Activated CD4-positive, alpha-beta T cell treated with anti-CD3 and anti-CD28 coated beads, Interleukin-2, amount 50 U/mL, for 4 hours (primary cell): ENCODE measurements at places on chromosomes 16 and 17.

DNA sequence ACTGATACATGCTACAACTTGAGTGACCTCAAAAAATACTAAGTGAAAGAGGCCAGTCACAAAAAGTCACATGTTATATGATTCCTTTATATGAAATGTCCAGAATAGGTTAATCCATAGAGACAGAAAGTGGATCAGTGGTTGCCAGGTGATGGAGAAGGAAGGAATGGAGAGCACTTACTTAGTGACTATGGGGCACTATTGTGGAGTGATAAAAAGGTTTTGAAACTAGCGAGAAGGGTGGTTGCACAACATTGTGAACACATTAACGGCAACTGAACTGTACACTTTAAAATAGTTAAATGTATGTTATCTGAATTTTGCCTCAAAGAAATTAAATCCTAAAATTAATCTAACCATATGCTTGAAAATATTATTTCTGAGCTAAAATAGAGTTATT is 25.9 kb downstream of the AMFR start:
- DNase-seq: no peak

DNA sequence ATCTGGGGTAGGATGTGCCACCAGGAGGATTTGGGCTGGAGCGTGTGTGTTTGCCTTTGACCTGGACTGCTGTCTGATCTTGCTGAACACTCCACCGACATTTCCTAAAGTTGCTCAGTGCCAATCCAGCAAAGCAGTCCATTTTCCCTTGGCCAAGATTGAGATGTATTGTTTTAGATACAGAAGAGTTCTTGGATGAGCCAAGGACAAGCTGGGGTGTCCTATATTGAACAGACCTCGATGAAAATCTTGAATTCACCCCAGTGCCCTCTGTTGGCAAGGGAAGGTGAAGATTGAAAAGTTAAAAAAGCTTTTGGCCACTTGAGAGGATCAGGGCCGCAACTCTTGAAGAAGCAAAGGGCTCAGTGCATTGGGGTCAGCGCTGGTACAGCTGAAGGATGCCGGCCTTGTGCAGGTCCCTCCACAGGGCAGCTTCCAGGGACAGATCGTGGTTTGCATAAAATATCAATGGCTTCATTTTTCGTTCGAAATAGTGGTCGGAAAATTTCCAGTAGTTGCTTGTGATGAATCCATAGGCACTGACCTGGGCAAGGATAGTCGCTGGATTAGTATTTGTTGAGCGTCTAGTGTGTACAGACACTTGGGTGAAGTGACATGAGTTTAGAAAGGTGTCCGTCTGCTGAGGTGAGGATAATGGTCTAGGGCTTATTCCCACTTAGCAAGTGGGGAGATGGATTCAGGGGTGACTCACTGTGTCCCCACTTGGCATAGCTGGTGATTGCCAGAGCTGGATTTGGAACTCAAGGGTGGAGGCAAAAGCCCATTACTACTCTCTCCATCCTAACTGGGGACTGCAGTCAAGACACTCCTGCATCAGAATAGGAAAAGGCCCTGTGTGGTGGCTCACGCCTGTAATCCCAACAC is 19.7 kb downstream of the ST6GALNAC2 start:
- DNase-seq: no peak

- peak; percentile 70 for DNase-seq
Observed at GRCh38 chr17:36722121-36722902, 120.9 kb downstream of the MRM1 start.

- no peak for DNase-seq
Observed at GRCh38 chr17:16880121-16880842, 91.6 kb downstream of the TNFRSF13B start.

- no peak for DNase-seq
Observed at GRCh38 chr16:11816123-11816522, 19.1 kb upstream of the ZC3H7A start.

DNA sequence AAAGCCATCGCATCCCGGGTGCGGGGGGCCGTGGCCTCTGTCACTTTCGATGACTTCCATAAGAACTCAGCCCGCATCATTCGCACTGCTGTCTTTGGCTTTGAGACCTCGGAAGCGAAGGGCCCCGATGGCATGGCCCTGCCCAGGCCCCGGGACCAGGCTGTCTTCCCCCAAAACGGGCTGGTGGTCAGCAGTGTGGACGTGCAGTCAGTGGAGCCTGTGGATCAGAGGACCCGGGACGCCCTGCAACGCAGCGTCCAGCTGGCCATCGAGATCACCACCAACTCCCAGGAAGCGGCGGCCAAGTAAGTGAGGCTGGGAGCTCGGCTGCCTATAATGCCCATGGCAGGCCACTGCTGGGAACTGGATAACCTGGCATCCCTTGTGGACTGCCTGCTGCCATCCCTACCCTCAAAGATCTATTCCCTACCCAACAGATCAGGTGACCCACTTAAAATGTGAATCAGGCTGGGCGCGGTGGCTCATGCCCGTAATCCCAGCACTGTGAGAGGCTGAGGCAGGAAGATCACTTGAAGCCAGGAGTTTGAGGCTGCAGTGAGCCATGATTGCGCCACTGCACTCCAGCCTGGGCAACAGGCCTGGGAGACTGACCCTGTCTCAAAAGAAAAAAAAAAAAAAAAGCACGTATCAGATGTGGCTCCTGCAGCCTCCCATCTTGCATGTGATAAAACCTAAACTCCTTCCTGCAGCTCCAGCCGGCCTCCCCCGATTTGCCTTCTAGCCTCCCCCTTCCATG is 18.3 kb downstream of the CDIPT start:
- DNase-seq: no peak

DNA sequence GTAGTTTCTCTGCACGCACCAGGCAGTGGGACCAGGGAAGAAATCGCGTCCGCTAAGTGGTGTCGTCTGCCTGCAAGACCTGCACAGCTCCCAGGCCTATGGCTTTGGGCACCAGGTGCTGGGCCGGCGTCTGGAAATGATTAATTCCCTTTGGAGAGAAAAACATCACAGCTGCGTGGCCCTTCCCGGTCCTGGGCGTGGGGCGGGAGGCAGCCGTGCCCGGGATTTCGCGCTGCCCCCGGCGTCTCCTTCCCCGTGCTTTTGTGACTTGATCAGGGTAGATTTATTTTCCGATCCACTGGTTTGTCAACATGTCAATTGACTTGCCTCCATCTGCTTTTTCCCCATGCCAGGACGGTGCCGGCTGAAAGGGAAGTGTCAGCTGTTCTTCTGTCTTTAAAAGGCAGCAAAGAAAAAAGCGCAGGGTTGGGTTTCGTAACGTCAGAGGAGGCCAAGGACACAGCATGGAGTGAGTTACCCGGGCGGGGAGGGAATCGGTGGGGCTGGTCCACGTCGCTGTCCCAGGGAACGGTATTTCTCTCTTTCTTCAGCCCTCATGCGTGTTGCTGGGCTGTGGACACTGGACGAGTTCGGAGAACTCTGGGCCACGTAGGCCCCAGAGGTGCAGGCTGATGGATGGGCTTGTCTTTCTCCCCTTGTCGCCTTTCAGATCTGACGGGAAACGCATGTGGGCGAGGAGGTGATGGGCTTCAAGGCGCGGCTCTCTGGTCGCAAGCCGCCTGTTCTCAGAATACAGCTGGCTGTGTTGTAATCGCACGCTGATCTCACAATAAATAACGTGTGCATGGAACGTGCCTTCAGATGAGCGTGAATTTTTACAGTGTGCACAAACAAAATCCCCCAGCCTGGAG is 188.1 kb upstream of the ZNF469 start:
- DNase-seq: no peak

DNA sequence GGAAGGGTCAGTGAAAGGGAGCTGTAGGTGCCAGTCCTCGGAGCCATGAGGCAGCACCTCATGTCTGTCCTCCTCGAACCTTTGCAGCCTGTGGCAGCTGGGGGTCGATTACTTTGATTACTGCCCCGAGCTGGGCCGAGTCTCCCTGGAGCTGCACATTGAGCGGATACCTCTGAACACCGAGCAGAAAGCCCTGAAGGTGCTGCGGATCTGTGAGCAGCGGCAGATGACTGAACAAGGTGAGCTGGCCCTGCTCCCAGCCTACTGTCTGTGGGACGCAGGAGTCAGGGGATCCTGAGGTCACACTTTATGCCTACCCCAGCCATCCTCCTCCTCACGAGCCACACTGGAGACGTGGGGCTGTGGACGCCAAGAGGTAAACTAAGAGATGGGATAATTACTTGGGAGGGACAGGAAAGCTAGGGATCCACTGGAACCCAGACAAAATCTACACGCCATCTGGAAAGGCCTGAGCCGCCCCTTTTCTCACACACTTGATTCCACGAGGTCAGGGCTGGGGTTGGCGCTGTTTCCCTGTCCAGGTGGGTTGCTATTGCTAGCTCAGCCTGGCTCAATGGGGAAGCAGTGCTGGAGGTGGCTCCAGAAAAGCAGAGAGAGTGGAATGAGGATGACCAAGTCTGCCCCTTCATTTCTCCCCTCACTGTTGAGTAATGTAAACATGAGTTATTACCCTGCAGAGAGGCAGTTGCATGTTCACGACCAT is 26.4 kb downstream of the NUP85 start:
- no peak for DNase-seq

DNA sequence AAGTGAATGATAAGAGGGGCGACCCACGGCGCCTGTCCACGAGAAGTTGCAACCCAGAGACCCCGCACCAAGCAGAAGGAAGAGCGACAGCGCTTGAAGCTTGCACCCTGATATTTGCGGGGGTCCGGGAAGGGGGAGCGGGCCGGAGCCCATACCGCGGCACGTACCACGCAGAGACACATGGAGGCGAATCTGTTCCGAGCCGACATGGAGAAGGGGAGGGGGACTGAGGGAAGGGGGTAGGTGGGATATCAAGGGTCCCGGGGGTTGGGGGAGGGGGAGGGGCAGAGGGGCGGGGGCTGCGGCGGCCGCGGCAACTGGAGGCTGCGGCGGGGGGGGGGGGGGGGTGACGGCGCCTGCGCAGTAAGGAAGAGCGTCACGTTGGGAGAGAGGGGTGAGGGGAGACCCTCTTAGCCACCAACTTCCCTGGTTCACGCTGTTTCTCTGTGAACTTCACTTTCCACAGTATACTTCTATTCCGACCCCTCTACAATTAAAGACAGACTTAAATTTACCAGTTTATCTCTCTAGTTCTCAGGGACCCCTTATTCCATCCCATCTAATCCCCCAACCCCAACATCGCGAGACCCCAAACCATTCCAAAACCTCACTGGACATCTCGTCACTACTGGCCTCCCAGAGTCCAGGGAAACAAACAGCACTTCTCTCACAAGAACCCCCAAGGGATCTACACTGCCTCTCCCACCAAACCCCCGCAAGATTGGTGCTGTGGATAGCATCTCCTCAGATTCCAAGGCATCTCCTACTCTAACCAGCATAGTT is 8.0 kb downstream of the DLG4 start:
- DNase-seq: no peak

DNA sequence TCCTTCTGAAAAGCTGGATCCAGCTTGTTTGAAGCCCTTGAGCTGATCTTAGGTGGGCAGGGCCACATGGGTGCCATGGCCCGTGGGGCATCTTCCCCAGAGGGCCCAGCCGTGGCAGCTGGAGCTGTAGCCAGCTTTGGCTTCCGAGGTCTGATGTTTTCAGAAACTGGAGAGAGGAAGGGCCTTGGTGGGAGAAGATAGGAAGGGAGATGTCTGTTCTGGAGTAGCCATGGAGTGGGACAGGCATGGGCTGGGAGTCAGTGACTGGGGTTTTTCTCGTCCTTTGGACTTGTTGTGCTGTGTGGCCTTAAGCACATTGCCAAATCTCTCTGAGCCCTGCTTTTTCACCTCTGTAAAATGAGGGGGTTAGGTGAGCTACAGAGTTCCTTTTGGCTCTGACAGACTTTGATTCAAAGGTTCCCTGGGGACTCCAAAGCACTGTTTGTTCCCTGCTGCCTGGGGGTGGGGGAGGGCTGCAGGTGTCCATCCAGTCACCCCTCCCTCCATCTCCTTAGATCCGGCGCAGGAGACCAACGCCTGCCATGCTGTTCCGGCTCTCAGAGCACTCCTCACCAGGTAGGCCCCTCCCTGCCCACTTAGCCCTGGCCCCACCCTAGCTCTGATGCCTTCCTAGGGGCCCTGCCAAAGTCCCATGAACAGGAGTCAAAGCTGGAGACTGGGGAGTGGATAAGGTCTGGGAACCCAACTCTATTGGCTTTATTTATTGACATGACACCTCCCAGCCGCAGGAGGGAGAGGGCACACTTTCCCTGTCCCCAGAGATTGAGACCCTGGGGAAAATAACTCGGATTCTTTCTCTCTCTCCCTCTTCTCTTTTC is 2.1 kb downstream of the PPP1R1B start:
- no peak for DNase-seq

GRCh38 chr16:77591347-77591746 is 131.0 kb upstream of the NUDT7 start:
- DNase-seq: no peak

DNA sequence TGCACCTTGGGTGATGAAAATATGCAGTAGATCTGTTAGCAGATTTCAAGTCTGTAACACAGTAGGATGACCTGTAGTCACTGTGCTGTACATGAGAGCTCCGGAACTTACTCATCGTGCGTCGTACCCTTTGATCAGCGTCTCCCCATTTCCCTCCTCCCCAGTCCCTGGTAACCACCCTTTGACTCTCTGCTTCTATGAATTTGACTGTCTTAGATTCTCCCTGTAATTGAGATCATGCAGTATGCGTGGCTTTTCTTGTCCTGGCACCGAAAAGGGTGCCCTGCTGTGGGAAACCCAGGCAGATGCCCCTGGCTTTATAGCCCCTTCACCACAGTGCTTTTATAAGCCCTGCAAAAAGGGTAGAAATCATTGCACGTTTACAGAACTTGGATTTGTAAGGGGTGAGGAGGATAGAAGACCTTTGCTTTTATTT is 20.5 kb downstream of the CLEC16A start:
- peak; percentile 70 for DNase-seq

GRCh38 chr16:67608364-67608763 is 36.6 kb upstream of the CARMIL2 start:
- DNase-seq: no peak

GRCh38 chr17:79803997-79804855 is 7.3 kb upstream of the CBX8 start:
- DNase-seq: peak; percentile 61

GRCh38 chr17:40177275-40177874 is at the start of gene RAPGEFL1:
Gene RAPGEFL1 (plus strand): TSS chr17:40177470. CDS start chr17:40177862, 392 bp downstream.
- peak; percentile 90 for DNase-seq

DNA sequence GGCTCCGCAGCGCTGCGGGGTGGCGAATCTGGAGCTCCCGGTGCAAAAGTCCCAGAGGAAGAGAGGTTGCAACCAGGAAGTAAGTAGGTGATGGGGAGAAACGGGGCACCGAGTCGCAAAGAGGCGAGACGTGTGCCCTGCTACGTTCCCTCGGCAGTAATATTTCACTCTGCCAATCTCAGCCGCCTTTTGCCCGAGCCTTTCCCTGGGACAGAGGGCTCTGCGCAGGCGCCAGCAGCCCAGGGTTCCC is at the start of gene NR1D1:
Gene NR1D1 (minus strand): TSS at position 171 of the 250 bp plus-strand sequence. CDS start 495 bp downstream, outside the sequence.
- no peak for DNase-seq

GRCh38 chr17:8117980-8118768 is at the start of gene ALOXE3:
Gene ALOXE3 (minus strand): TSS chr17:8118514. CDS start chr17:8117990, 524 bp downstream.
- peak; percentile 29 for DNase-seq

- no peak for DNase-seq
Observed at GRCh38 chr17:42077755-42078154, 20.5 kb downstream of the ZNF385C start.

DNA sequence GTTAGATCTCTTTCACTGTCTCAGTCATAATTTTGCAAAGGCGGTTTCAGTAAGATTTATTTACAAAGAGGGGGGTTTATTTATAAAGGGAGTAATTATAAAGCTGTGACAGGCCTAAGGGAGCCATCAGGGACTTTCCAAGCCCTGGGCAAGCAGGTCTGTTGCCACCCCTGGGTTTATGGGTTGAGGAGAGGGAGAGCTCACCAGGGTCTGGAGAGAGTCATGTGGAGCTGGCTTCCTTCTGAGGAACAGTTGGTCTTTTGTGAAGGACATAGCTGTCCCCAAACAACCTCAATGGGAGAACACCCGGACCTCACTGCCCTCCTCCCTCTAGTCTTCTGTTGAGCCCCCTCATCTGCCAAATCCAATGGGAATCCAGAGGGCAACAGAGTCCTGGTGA is 9.8 kb downstream of the ITGAM start:
- no peak for DNase-seq

GRCh38 chr17:37744633-37744927 is 279 bp downstream of the HNF1B start:
- DNase-seq: no peak
